Activated CD4-positive, alpha-beta T cell treated with anti-CD3 and anti-CD28 coated beads, Interleukin-10, Interleukin-2, amounts not matched to agents 100 ng/mL and 50 ng/mL, durations not matched to agents 16 hours and 8 hours (primary cell): ENCODE measurements at places on chromosomes 3 and 15.

DNA sequence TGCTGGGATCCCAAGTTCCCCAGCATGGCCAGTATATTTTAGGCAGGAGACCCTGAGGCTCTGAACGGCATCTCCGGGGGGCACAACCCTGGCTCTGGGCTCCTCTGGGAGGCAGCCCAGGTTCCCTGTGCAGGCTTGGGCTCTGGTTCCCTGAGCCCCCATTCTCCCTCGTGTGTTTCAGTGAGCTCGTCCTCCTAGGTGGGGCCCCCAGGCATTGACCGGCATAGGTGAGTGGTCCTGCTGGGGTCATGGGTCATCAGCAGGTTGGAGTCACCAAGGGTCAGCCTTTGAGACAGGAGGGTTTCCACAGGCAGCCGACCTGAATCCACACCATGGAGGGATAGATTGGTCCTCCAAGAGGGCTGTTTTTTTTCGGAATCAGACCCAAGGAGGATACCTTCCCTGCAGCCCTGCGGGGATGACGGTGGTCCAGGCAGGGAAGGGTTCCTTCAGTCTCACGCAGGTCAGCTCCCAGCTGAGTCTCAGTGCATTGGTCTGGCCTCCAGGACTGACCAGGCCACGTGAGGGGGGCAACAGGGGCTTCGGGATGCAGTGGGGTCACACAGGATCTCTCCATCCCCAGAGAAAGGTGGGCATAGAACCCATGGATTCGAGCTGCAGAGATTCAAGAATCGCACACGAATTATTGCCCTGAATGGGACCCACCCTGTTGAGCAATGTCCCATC, 226.0 kb downstream of the SNRPN start:
- no peak for DNase-seq

- DNase-seq = no peak
Measured at GRCh38 chr3:22734207-22734606, 468.9 kb upstream of the UBE2E2 start.

DNA sequence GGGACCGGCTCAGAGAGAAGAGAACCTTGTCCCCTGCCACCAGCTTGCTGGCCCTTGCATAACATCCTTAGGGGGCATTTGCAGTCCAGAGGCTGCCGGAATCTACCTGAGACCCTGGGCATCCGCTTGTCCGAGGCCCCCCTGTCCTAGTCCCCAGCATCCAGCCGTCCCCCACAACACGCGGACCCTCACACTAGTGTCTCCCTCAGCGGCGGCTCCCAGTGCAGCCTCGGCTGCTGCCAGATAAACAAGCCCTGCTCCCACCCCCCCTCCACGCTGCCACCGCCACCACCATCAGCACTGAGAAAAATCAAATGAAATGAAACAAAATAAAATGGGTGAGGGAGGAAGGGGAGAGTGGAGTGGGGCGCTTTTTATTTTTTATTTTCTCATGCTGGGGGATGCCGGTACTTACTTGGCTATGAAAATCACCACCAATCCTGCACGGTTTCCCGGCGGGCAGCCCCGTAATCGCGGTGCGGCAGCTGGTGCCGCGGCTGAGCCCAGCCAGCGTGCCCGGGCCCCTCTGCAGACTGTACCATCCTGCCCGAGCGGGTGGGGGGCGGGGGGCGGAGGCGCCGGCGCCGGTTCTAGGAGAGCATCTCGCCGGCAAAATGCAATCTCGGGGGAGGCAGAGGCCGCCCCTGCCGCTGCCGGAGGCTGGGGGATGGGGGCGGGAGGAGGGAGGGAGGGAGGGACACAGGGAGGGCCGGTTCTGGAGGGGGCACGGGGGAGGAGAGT, at the start of gene ATP2B2:
ATP2B2 (minus strand) TSS at position 537 of the 741 bp plus-strand sequence. CDS start 56,043 bp downstream, outside the sequence.
- no peak for DNase-seq

DNA sequence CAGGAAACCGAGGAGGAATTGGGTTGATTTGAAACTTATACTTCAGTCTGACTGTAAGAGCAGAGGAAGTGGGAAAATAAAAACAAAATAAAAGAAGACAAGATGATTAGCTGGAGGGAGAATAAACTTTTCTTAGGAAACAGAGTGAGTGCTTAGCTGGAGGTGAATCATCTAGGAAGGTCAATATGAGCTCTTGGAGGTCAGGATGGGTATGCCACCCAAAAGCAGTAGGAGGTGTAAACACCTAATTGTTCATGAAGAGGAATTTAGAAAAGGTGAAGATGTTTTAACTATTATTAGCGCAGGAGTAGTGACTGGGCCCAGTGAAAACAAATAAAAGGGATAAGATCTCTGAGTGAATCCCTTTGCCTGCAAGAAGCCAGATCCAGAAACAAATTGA, 39.9 kb upstream of the ARL14 start:
- no peak for DNase-seq

GRCh38 chr15:52326756-52327155, 31.2 kb upstream of the MYO5C start:
- DNase-seq = no peak

- DNase-seq = no peak
Measured at GRCh38 chr15:98791046-98791701, 142.8 kb downstream of the IGF1R start.

DNA sequence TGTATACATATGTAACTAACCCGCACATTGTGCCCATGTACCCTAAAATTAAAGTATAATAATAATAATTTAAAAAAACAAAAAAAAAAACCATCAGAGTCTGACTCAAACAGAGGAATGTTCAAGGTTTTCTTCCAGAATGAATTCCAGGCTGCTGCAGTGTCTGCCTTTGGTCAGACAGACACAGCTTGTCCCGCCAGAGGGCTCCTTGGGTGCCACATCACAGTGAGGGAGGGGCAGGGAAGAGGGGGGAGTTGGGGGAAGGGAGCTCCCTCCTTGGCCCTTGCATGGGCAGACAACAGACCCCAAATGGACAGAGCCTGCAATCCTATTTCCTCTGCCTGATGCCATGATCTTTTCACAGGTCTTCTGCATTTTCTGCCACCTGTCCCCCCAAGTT, 36.5 kb downstream of the ITGB5 start:
- no peak for DNase-seq

- DNase-seq = no peak
Measured at GRCh38 chr15:100544338-100544841, 15.6 kb upstream of the CERS3 start.

- no peak for DNase-seq
Measured at GRCh38 chr3:134362670-134363380, 11.4 kb downstream of the AMOTL2 start.

GRCh38 chr15:45618813-45619212, 16.0 kb upstream of the SQOR start:
- DNase-seq = peak; percentile 25

GRCh38 chr3:38561746-38562466, 65.8 kb downstream of the EXOG start:
- DNase-seq = no peak

- DNase-seq = peak; percentile 8
Measured at GRCh38 chr3:15997274-15997943, 177.1 kb upstream of the GALNT15 start.

DNA sequence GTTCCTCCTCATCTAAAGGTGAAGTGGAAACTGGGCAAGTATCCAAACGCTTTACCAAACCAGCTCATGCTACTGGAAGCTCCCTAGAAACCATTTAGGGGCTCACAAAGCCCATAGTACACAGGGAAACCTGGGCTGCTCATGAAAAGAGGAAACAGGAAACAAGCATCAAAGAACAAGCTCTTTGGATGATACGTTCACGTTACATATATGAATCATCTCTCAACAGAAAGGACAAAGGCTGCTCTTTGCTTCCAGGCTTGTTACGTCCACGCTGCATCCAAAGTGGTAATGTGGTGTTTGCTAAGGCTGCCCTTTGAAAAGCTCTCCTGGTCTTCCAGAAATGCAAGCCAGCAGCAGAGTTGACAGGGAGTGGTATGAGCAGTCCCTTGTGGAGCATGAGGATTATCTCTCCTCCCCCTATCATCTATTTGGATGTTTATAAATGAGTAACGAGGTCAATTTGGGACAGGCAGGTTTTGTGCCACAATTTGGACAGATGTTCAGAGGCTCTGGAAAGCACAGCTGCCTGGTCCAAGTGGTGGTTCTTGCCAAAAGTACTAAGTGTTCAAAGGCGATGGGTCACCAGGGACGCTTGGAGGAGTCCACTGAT, 98.0 kb upstream of the RORA start:
- DNase-seq = peak; percentile 3

DNA sequence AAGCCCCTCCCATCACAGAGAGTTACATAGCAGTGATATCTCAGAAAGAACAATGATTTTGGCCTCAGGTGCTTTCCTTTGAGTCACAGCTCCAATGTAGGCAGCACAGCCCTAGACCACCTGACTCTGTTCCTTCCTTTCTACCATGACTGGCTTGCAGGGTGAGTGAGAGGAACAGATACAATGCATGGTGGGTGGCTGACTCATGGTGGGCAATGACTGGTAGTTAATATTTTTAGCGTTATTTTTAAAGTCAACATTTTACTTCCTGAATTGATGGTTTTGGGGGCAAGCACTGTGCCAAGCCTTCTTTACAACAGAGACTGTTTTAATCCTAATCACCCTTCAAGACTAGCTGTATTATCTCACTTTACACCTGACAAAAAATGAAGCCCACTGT, 32.8 kb upstream of the ST3GAL6 start:
- no peak for DNase-seq

DNA sequence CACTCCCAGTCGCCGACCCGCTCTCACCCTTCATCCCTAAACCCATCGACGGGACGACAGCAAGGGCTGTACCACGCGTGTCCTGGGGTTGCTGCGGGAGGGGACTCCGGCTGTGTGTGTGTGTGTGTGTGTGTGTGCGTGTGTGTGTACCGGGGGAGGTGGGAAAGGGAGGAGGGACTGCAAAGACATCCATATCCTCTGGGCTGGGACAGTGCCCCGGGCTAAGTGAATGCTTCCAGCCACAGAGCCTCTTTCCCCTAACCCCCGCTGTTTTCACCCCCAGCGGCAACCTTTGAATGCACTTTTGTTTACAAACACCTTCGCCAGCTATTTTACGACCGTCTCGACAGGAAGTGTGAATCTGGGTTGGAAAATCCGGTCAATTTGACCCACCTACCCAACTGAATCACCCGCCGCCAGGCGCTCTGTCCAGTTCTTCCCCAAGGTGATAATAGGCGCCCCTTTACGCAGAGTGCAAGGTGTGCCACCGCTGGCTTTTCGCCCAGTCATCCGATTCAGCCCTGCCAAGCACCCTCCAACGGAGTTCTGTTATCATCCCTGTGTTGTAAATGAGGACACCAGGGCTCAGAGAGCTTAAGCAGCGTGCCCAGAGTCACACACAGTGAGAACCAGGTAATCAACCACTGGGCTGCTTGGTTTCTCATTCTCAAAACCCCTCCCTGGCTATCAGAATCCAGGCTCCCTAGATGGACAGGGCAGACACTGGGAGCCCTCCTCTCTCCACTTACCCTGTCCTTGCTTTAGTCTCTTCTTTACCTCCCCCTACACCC, 739 bp upstream of the AMOTL2 start:
- DNase-seq = no peak

GRCh38 chr15:63945007-63945788, 101.1 kb downstream of the DAPK2 start:
- peak; percentile 71 for DNase-seq

DNA sequence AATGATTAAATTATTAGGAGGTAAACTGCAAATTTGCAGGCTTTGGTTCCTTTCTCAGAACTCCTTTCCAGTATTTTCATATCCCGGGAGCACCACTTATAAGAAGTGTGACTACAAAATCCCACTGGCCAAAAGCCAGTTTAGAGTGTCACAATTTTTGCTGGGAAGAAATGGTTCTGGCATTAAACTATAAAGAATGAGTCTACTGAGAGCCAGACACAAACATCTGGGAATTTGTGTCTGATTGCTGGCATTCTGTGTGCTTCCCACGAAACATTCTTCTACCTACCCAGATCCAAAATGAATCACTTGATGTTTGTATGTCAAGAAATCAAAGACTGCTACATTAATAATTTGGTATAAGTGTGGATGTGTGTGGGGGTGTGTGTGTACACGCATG, 82.8 kb downstream of the DUT start:
- no peak for DNase-seq

DNA sequence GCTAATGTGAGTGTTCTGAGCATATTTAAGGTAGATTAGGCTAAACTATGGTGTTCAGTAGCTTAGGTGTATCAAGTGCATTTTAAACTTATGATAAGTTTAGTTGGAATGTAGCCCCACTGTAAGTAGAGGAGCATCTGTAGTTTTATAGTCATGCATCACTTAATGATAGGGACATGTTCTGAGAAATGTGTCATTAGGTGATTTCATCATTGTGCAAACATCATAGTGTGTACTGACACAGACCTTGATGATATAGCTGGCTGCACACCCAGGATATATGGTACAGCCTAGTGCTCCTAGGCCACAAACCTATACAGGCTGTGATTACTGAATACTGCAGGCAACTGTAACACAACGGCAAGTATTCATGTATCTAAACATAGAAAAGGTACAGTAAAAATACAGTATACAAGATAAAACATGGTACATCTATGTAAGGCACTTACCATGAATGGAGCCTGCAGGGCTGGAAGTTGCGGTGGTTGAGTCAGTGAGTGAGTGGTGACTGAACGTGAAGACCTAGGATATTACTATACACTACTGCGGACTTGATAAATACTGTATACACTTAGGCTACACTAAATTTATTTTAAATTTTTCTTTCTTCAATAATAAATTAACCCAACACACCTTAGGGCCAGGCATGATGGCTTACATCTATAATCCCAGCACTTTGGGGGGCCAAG, 17.9 kb downstream of the DNAH1 start:
- DNase-seq = no peak

- DNase-seq = peak; percentile 67
Measured at GRCh38 chr15:75727851-75728715, 15.4 kb upstream of the CSPG4 start.

DNA sequence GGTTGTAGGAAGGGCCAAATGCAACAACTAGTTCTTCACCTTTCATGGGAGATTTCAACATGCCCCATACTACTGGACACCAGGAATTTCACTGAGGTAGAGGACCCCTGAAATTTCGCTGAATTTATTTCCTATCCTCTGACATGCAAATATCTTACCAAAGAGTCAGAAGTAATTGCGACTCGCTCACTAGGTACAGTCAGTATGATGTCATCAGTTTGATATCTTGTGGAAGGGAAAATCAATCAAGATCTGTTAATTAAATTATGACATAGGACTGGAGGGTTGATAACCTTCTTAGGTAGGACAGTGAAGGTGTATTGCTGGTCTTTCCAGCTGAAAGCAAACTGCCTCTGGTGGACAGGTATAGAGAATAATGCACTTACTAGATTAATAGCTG, 74.9 kb upstream of the TNIK start:
- DNase-seq = no peak

GRCh38 chr3:132726341-132726823, 4.2 kb upstream of the NPHP3 start:
- DNase-seq = peak; percentile 51

GRCh38 chr3:149401212-149401925, 23.9 kb upstream of the TM4SF1 start:
- DNase-seq = no peak

- no peak for DNase-seq
Measured at GRCh38 chr15:63942486-63943365, 103.6 kb downstream of the DAPK2 start.

GRCh38 chr15:98667521-98668179, 19.3 kb downstream of the IGF1R start:
- DNase-seq = no peak
